ENCODE measurements at places on chromosomes 3 and 15.

- no peak for DNase-seq
These were observed 42.3 kb upstream of the TUSC7 start for GRCh38 chr3:116667324-116667723.

DNA sequence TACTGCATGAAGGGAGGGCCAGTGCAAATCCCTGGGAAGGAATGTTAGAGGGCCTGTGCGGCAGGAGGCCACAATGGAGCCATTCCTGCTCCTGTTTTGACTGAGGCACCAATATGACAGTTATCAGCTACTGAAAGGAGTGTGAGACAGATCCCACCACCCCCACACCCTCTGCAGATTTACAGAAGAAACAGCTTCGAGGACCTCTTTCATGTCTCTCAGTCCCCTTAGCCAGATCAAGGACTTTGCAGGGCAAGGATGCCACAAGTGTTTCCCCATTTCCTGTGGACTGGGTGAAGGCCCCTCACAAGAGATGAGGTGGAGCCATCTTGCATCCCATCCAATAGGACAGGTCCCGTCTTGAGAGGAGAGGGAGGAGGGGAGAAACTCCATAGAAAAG is 48.5 kb upstream of the RASGRP1 start:
- no peak for DNase-seq

- no peak for DNase-seq
These were observed 40.7 kb downstream of the FEM1B start for GRCh38 chr15:68318008-68318835.

DNA sequence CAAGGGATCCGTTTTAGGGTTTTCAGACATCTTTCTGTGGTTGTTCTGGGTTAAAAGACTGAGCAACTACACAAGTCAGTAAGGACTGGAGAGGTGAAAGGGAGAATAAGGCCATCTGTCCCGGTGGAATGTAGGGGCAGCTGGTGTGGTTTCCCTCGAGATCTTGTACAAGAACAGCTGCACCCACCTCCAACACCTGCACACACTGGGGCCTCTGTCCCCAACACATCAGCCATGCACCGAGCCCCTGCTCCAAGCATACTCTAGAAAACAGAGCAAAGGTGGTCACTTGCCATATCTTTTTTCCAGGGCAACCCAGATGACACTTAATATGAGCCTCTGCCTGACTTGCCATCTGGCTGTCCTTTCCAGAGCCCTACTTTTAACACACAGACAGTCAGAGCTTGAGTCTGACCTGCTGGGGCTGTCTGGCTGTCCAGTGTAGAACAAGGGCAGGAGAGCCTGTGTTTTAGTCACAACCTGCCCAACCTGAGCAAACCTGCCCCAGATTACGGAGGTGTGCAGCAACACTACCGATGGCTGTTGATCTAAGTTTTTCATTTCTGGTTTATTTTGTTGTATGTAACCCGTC is 12.2 kb downstream of the MAN2A2 start:
- DNase-seq: no peak

GRCh38 chr3:7166460-7166859 is 305.5 kb downstream of the GRM7 start:
- DNase-seq: no peak

DNA sequence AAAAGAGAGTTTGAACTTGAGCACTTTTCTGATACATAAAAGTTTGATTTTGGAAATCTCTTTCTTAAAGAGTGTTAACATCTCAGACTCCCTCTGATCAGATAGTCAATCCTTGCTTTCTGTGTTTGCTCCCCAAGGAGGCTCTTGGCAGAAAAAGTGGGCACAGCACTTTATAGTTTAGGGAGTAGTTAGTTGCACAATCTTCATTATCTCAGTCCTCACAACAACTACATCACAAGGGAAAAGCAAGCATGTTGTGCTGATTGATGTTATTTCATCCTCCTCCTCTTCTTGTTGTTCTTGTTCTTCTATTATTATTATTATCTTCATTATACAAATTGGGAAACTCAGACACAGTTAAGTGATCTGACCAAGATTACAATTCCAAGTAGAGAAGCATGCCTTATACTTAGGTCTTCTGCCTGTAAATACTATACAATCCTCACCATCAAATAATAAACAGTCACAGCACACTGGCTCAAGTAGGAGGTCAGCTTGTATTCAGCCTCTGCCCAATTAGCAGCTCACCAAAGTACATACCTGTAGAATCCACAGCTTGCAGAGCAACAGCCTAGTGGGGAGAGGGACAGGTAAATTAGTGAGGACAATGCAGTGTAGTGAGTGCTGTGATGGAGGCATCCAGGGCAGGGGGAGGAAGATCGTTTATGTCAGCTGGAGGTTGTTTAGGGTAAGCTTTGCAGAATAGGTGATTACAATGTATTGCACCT is 304.1 kb upstream of the MME start:
- DNase-seq: no peak

GRCh38 chr3:108159865-108160264 is 62.4 kb downstream of the IFT57 start:
- DNase-seq: no peak

GRCh38 chr3:124256599-124256998 is 264.7 kb upstream of the ROPN1 start:
- no peak for DNase-seq

DNA sequence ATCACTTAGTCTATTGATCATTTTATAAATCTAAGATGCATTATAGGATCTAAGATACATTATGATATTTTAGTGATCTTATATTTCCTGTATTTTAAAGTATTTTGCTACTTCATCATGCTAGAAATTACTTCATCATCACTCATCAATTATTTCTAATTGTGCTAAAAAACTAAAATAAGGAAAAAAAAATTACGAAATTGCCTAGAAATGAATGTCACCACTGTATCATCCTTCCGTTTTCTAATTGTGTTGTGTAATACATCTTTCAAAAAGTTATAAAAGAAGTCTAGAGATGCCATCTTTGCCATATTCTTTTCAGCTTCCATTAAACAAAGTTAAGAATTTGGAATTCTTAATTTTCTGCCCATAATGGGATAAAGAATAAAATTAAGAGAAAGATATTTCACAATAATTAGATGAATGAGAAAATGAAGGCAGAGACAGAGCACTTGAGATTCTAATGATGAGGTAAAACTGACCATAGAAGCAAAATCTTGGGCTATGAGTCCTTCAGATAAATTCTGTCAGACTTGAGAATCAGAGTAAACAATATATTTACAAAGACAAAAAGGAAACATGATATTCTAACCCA is 48.8 kb downstream of the ALDH1A2 start:
- DNase-seq: no peak

DNA sequence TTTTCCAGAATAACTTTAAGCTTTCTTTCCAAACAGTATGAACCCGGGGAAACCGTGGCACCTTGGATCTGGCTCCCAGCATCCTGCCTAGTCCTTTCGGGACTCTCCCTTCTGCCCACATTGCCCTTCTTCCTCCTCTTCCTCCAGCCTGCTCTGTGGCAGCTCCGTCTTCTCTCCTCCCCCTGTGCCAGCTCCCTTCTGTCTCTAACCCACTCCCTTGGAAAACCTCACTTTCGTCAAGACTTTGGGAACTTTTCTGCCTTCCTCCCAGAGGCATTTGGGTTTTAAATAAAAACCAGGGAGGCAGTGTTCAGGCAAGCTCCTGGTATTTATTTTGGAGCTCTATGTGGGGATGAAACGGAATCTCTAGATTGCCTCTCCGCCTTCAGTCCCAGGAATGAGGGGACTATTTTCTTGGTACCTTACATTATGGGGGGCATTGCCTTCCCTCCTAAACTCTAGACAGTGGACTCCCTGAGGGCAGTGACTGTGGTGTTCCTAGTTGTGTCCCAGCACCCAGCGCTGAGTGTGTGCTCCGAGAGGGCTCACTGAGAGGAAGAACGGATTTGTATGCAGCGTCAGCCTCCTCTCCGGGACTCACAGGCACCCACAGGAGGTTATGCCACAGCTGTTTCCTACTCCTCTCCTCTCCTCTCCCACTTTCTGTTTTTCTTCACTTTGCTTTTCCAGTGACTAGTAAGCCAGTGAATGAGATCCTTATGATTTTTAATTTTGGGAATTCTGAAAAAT is 105.4 kb upstream of the MRPS22 start:
- peak; percentile 12 for DNase-seq

DNA sequence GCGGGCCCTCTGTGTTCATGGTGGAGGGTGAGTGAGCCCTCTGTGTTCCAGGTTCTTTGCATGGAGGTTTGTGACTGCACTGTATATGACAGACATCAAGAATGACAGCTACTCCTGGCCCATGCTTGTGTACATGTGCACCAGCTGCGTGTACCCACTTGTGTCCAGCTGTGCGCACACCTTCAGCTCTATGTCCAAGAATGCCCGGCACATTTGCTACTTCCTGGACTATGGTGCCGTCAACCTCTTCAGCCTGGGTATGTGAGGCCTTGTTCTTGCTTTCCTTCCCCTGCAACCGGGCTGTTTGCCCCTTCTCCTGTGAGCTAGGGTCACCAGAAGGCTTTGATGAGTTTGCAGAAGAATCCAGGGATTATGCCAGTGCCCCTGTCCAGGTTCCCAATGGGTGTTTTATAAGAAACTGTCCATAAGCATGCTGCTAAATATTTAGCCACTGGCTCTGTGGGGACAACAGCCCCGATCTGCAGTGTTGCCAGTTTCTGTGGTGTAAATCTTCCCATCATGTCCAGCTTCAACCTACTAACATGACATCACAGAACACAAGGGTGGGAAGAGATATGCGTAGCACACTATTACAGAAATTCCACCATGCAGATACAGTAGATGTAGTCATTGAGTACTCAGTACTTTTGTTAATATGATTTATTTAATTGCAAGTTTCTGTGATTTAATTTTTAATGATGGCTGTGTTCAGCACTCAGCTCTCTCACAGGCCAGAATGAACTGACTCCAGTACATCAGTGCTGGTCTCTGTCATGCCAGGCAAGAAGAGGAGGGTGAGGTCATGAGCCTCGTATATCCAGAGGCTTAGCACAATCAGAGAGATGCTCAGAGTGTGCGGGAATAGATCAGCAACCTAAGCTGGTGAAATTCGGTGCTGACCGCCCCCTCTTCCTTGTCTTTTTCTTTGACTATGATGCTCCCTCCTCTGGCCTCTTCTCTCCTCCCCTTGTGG is 29.2 kb upstream of the KIF23 start:
- no peak for DNase-seq

- no peak for DNase-seq
These were observed 8.2 kb downstream of the AP3S2 start for GRCh38 chr15:89885611-89886010.

DNA sequence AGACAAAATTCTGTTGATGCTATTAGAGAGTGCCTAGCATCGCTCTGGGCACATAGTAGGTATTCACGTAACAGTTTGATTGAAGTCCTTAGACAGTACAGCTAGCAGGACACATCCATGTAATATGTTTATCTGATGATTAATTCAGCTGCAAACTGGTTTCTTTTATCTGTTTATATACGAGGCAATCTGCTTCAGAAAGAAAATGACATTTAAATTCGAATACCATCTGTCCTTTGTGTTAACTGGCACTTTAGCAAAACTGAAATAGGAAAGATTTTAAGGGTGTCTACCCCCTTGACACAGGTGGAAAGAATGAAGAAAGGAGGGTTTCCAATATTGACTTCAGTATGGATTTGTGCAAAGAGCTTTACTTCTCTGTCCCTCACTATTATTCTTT is 192.5 kb downstream of the MFSD1 start:
- DNase-seq: no peak

GRCh38 chr3:176078906-176079305 is 1118.4 kb downstream of the TBL1XR1 start:
- DNase-seq: no peak

DNA sequence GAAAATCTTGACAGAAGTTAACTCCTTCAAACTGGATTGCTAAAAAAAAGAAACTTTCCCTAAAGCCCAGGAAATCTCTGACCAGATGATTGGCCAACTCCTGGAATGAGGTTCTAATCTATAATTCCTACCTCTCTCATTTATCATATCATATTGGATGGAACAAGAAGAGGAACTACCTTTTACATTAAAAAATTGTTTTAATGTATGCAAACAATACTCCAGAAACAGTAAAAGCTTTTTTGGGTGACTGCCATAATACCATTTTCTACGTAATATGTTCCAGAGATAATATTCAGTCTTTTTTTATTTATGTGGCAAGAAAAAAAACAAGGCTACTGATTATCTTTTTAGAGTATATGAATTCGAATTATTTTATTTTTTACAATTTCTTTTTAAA is 204.4 kb downstream of the TUSC7 start:
- no peak for DNase-seq

GRCh38 chr3:126033051-126033745 is 50.7 kb downstream of the SLC41A3 start:
- no peak for DNase-seq

GRCh38 chr3:29597376-29598008 is 316.6 kb downstream of the RBMS3 start:
- no peak for DNase-seq

DNA sequence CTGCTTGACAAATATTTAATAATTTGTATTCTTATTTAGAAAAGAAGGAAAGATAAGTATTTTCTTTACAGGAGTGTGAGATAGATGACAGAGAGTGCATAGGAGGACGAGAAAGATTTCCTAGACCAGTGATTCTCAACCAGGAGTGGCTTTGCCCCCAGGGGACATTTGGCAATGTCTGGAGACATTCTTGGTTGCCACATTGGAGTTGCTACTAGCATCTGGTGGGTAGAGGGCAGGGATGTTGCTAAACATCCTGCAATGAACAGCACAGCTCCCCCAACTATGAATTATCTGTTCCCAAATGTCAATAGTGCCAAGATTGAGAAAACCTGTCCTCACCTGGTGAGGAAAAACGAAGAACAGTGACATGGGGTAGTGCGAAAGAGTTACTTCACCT is 30.8 kb upstream of the MINAR1 start:
- no peak for DNase-seq

- DNase-seq: peak; percentile 76
These were observed 25.0 kb downstream of the IRAK2 start for GRCh38 chr3:10189557-10190354.

GRCh38 chr15:58066042-58066867 is 744 bp upstream of the ALDH1A2 start:
- peak; percentile 13 for DNase-seq

DNA sequence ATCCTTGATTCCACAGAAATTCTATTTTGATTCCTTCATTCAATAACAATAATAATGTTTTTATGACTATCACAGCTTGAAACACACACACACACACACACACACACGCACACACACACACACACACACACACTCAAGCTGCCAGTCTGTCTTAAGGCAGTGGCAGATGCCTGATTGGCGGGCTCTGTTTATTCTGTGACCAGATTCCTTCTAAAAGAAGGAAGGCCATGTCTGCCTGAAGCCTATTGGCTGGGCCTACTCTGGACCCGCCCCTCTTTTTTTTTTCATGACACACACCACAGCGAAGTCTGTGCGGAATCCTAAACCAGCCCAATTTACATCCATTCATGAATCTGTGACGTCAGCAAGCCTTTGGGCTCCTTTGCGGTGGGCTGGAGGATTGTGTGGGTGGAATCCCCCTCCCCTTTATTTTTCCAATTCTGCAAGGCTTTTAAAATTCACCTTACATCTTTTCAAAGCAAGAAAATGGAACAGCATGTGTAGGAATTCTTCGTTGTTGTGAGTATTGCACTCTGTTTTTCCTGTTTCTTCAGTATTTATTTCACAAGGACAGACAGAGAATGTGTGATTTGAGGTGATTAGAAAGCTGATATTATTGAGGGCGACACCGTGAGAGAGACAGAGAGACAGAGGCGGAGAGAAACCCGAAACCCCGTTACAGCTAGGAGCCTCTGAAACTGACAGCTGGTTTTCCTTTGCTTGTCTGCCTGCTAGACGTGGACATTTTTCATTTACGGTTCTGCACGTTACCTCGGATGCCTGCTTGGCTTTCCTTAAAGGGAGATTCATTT is at the start of gene MAP3K13:
TSS of gene MAP3K13 (plus strand) at position 287 of the 812 bp plus-strand sequence. CDS start 65,446 bp downstream, outside the sequence.
- DNase-seq: peak; percentile 96

- DNase-seq: no peak
These were observed 101.0 kb upstream of the THBS1 start for GRCh38 chr15:39479911-39480310.

- DNase-seq: no peak
These were observed 29.5 kb downstream of the PRICKLE2 start for GRCh38 chr3:64195789-64196188.
